ENCODE measurements at places on chromosomes 2 and 18.

DNA sequence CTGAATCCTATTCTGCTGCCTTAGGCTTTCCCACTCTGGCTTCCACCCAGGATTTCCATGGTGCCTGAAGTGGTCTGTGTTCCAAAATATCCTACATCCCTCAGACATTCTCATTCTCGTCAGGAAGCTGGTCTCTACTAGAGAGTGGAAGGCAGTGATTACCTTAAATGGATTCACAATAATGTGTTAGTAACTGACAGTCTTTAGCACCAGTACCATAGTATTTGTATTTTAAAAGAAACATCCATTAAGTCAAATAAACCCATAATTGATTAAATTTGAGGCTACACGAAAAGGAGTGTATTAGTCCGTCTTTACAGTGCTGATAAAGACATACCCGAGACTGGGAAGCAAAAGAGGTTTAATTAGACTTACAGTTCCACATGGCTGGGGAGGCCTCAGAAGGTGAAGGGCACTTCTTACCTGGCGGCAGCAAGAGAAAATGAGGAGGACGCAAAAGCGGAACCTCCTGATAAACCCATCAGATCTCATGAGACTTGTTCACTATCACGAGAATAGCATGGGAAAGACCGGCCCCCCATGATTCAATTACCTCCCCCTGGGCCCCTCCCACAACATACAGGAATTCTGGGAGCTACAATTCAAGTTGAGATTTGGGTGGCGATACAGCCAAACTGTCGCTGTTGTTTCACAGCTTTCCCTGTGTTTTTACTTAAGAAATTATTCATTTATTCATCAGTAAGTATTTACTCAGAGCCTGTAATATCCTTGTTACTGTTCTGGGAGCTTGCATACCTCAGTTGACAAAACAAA is 306.5 kb downstream of the STK39 start:
- no peak for DNase-seq

GRCh38 chr2:119579424-119580295 is 35.4 kb downstream of the CFAP221 start:
- DNase-seq, result no peak

- DNase-seq, result no peak
Observed at GRCh38 chr18:9839853-9840252, 45.9 kb upstream of the TXNDC2 start.

GRCh38 chr18:48572402-48573126 is 33.7 kb downstream of the CTIF start:
- DNase-seq, result no peak

- DNase-seq, result peak; percentile 56
Observed at GRCh38 chr2:65432227-65433190, at the start of gene SPRED2. SPRED2 (minus strand) TSS chr2:65432599; CDS start chr2:65431987, 612 bp downstream.

DNA sequence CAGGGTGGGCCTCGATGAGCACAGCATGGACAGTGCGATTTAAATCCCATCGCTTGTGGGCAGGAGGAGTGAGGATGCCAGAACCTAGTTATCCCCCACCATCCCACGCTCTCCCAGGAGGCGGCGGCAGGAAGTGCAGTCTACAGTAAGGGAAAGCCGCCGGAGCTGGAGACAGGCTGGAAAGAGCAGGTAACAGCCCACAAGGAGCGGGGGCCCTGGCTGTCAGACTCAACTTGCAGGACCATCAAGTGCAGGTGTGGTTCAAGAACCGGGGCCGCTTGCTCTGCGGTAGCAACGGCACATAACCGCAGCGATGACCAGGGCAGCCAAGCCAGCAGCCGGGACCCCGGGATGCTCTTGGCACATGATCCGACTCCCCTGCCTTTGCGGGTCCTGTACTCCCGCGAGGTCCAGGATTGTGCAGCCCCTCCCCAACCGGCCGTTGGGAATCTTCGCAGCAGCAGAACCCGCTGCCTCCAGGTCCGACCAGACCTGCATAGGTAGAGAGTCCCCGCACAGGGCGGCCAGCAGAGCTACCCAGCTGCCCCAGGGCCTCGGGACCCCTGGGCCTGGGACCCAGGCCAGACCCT is 82.1 kb downstream of the BIN1 start:
- DNase-seq, result no peak

DNA sequence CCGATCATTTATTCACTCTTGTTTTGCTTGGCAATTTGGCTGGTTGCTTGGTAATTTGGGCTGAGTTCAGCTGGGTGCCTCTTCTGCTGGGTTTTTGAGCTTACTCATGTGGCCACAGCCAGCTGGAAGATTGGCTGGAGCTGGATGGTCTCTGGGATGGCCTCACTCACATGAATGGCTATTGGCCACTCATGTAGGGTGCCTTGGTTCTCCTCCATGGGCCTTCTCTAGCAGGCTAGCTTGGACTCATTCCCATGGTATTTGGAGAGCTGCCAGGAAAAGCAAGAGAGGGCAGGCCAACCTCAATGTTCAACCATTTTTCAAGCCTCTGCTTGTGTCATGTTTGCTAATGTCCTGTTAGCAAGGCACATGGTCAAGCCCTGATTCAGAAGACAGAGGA is 16.9 kb downstream of the ZAP70 start:
- no peak for DNase-seq

DNA sequence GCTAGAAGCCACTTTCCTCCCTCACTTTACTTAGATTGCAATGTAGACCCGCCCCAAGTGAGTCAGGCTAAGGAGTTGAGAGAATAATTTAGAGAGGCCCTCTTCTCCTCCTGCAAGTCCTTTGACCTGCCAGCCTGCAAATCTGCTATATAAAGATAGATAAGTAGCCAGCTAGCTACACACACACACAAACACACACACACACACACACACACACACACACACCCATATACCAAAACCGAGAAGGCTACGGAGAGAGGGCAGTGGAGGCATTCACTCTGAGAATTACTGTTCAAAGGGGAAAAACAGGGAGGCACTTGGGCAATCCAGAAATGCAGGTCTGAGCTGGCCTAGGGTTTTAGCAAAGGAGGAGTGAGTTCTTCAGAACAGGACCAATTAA is 23.0 kb upstream of the SMAD7 start:
- no peak for DNase-seq

GRCh38 chr18:28189400-28190239 is 12.7 kb upstream of the CDH2 start:
- no peak for DNase-seq

DNA sequence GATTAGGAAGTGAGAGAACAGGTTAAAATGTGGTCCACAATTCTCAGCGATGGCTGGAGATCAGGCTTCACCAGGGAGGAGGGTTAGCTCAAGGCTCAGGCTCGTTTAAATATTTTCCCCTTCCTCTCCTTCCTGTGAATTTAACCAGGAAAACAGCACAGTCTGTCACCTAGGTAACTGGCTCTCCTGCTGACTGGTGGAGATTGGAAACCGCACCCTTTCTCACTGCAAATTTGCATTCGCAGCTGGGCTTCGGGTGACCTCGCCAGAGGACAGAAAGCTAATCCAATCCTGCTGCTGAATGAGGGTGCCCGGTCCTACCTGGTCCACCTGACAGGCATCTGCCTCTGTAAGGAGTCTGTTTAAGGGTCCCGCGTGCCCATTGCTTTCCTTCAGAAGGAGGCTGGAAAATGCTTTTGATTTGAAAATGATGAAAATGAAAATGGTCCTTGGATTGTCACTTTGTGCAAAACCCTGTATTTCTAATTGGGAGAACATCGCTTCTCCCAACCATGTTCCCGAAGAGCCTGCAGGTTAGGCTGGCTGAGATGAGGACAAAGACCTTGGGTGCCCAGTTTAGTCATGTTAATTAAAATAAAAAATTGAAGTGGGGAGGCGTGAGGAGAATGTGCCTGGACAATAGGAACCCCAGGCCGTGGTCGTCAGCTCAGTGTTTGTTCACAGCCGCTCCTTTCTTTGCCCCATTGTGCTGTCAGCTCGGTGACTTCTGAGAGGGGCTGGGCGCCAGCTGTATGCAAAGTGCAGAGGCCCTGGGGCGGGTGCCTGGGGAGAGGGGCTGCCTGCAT is 43.4 kb upstream of the MTCL1 start:
- DNase-seq, result no peak

GRCh38 chr2:10091182-10091888 is 11.1 kb upstream of the CYS1 start:
- no peak for DNase-seq

DNA sequence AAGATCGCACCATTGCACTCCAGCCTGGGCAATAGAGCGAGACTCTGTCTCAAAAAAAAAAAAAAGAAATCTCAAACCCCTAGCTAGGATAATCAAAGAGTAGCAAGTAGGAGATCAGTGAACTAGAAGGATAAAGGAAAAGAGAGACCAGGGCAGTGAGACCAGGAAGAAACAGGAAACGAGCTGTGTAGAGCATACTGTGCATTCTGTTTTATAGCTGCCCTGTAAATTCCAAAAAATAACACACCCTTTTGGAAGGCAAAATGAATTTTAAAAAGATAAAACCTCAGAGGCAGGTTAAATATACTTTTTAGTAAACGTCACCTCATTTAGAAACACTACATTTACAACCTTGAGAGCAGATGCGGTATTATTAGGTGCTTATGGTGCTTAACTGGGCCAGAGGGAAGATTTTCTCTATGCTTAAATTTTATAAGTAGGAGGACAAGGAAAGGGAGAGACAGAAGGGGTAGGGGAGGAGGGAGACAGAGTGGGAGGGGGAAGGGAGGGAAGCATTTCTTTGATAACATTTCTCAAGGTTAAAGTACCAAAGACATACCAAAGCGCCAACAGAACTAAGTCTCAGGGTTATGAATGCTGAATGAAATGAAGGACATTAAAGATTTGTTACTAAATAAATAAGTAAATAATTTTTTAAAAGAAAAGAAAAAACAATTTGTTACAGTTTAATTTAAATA is 30.1 kb downstream of the FEZ2 start:
- no peak for DNase-seq

DNA sequence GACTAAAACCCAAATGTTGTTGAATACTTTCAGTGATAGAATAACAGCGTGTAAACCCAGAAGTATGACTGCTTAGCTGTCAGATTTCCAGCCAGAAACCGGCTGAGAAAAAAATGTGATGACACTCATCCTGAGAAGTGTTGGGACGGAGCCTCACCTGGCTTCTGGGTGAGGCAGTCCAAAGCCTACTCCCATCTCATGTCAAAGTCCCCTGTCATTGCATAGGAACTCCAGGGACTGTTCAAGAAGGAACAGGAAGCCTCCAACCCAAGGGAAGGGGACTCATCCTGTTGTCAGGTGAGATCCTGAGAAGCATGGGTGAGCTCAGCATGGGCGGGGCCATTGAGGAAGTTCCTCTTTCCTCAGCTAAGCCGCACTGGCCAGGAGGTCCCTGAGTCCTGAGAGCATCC is 11.3 kb upstream of the CHRNA1 start:
- no peak for DNase-seq

GRCh38 chr2:218615868-218616315 is 8.2 kb downstream of the PLCD4 start:
- DNase-seq, result no peak

GRCh38 chr2:196247114-196247975 is 76.0 kb upstream of the STK17B start:
- DNase-seq, result no peak

GRCh38 chr2:231521443-231521842 is 8.8 kb downstream of the NMUR1 start:
- DNase-seq, result no peak

- DNase-seq, result no peak
Observed at GRCh38 chr2:25928668-25929067, 50.4 kb upstream of the ASXL2 start.

GRCh38 chr2:137672989-137673552 is 291.2 kb upstream of the HNMT start:
- DNase-seq, result no peak

GRCh38 chr2:201906777-201907562 is 100.6 kb downstream of the CDK15 start:
- no peak for DNase-seq

DNA sequence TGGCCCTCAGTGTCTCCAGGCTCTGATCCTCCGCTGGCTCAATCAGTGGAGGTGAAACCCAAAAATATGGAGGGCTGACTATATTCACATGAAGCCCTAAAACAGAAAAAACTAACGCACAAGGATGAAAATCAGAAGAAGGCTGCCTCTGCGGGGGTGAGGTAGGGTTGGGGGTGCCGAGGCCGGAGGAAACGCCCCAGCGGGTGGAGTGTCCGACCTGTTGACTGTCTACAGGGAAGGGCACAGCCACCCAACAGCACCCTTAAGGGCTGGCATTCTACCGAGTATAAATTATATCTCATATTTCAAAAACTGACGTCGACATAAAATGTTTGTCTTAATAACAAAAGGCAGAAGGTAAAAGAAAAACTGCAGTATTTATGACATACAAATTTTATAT is 223.5 kb downstream of the HDAC4 start:
- DNase-seq, result no peak

GRCh38 chr2:55103046-55103445 is 52.8 kb upstream of the RTN4 start:
- DNase-seq, result no peak

DNA sequence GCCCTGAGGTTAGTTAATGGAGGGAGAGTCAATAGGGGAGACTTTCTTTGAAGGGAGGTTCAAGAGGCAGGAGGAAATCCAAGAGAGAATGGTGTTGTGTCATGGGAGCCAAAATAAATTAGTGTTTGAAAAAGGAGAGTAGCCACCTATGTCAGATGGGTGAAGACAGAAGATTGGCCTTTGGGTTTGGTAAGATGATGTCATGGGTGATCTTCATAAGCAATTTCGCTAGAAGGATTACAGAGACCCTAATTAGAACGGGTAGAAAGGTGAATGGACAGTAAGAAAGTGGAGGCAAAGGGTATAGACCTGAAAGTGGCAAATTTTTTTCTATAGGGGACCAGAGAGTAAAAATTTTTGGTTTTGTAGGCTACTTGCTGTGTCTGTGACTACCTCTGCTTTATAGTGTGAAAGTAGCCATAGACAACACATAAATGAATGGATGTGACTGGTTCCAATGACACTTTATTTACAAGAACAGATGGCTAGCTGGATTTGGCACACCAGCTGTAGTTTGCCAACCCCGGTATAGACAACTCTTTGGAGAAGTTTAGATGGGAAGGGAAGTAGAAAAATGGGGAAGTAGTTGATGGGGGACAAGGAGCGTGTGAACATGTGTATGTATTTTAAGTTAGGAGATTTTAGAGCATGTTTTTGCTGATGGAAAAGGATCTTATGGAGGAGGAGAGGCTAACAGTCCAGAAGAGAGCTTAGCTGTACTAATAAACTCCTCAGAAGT is 9.3 kb downstream of the STAMBP start:
- no peak for DNase-seq

GRCh38 chr18:48136051-48136826 is 205.8 kb upstream of the SMAD2 start:
- no peak for DNase-seq

- no peak for DNase-seq
Observed at GRCh38 chr2:6423944-6424343, 441.8 kb downstream of the CMPK2 start.

DNA sequence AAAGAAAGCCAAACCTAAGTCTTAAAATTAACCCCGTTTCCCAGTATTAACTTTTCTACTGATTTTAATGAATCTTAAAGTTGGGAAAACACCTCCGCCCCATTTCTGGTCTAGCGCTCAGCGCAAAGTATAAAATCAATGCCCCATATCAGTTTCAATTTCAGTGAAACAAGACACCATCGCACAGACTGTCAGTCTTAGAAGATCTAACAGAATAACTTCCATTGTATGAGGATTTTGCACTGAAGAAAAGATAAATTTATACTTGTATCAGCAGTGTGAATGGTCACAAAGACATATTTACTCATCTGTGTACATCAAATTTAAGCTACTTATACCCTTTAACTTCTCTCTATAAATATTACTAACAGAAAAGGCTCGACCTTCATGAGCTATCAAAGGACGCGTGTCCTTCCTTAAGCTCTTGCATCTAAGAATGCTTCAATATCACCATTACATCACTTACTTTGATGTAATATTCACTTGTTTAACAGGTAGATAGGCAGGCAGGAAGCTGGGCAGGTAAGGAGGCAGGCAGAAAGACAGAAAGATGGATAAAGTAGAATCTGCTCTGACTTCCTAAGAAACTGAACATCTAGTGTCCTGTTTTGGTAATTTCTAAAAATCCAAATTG is 183.0 kb downstream of the TCF4 start:
- DNase-seq, result no peak

Data from CD4-positive, alpha-beta T cell treated with Interleukin-2 at 100 ng/mL for 4 hours (primary cell).